ENCODE measurements at places on chromosomes 11 and 22.

GRCh38 chr11:122837528-122838346 lies 563 bp upstream of the CRTAM start:
- no peak overlapping the region for H3K27ac ChIP-seq
- ATAC-seq = no peak
- H3K4me3 ChIP-seq = no peak overlapping the region
- peaks cover 15% of the 10 kb centered on the region for H3K27me3 ChIP-seq

GRCh38 chr11:106969644-106970355 lies 48.5 kb downstream of the GUCY1A2 start:
- H3K27me3 ChIP-seq = no peaks in the 10 kb centered on the region
- no peaks in the 10 kb centered on the region for H3K4me1 ChIP-seq
- no peak overlapping the region for H3K4me3 ChIP-seq
- H3K36me3 ChIP-seq = no peaks in the 10 kb centered on the region
- H3K27ac ChIP-seq = no peak overlapping the region

DNA sequence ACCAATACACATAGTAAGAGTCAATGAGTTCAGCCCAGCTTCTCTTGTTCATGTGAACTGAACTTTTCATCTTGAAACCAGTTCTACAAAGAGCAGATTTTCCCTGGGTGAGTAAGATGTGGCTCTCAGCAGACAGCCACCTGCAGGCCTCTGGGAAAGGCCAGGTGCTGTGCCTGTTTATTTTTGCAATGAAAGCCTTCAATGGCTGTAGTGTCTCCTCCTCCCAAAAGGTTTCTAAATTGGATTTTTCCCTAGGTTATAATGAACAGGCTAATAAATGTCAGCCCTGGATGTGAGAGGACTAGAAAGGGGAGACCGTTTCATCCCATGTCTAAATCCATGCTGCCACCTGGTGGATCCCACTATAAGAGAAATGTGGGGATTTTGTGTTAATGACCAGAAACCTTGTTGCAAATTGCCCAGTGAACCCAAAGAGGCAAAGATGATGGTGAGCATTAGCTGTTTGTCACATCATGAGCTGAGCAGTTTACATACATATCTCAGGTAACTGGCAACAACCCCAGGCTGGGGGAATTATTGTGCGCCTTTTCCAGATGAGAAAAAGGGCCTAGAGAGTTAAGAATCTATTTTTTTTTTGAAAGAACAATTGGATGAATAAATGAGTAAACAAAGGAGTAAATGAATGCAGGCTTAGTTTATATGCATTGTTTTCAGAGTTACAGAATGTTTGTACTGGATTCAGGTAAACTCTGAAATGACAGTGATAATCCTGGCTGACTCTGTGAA lies 12.7 kb downstream of the C11orf91 start:
- ATAC-seq = no peak
- H3K4me1 ChIP-seq = peaks cover 16% of the 10 kb centered on the region
- H3K36me3 ChIP-seq = no peaks in the 10 kb centered on the region
- no peak overlapping the region for H3K4me3 ChIP-seq

DNA sequence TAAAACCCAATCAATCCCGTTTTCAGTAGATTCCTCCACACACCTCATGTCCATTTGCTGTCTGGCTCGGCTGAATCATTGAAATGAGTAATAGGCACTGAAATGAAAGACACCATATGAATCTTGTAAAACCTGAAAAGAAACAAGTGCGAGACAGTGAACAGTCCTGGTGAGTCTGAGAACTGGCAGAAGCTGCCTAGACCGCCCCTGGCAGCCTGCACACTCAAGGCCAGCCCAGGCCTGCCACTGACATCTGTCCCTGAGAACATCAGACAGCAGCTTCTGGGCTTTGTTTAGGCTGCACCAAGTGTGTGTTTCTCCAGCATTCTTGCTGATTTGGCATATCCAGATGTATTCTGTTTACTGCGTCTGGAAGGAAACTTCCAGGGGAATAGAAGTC lies 44.8 kb downstream of the ENDOD1 start:
- H3K4me1 ChIP-seq = peaks cover 9% of the 10 kb centered on the region
- H3K36me3 ChIP-seq = peaks cover 28% of the 10 kb centered on the region
- H3K4me3 ChIP-seq = no peak overlapping the region
- no peak for ATAC-seq
- no peak overlapping the region for H3K27ac ChIP-seq

DNA sequence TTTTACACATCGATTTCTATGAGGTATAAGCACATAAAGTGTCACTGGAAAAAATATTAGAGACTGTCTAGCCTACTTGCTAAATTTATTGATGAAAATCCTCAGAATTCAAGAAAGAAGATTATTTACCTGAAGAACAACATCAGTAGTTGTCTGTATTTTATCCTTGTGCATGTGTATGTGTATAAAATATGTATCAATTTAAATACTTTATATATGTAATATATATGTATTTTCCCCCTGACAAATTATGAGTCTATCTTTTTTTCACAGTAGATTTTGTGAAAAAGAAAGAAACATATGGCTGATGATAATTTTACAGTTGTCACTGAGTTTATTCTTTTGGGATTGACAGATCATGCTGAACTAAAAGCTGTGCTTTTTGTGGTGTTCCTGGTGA lies at the start of gene OR5J2:
Gene OR5J2, plus strand, starts transcription at position 301 of the 400 bp plus-strand sequence. Its CDS starts 0 bp downstream, at position 301.
- no peak within 1 kb of the TSS for H3K4me3 ChIP-seq
- H3K4me1 ChIP-seq = no peaks in the 10 kb centered on the region
- H3K36me3 ChIP-seq = no peaks in the 10 kb centered on the region
- no peak within 1 kb of the TSS for H3K27ac ChIP-seq
- no peak for ATAC-seq
